ENCODE measurements at places on chromosomes 4 and X. TPM values are rescaled to one million over a fixed set of nuclear protein-coding genes. Genes with fewer than 3 reads are reported as not detected.

IL2 gene
- 101 TPM for total RNA-seq

GRCh38 chrX:39576041-39576872 lies 521.5 kb downstream of the BCOR start:
- H3K27ac ChIP-seq, result no peak overlapping the region
- no peaks in the 10 kb centered on the region for H3K36me3 ChIP-seq
- no peaks in the 10 kb centered on the region for H3K27me3 ChIP-seq

- no peak for DNase-seq
- H3K27ac ChIP-seq, result no peak overlapping the region
- no peak overlapping the region for H3K4me3 ChIP-seq
- no peaks in the 10 kb centered on the region for H3K27me3 ChIP-seq
- no peaks in the 10 kb centered on the region for H3K36me3 ChIP-seq
- H3K4me1 ChIP-seq, result no peaks in the 10 kb centered on the region
Measured at GRCh38 chrX:16983051-16983450, 36.6 kb downstream of the REPS2 start.

PLK4 gene
- 47.4 TPM for total RNA-seq

DNA sequence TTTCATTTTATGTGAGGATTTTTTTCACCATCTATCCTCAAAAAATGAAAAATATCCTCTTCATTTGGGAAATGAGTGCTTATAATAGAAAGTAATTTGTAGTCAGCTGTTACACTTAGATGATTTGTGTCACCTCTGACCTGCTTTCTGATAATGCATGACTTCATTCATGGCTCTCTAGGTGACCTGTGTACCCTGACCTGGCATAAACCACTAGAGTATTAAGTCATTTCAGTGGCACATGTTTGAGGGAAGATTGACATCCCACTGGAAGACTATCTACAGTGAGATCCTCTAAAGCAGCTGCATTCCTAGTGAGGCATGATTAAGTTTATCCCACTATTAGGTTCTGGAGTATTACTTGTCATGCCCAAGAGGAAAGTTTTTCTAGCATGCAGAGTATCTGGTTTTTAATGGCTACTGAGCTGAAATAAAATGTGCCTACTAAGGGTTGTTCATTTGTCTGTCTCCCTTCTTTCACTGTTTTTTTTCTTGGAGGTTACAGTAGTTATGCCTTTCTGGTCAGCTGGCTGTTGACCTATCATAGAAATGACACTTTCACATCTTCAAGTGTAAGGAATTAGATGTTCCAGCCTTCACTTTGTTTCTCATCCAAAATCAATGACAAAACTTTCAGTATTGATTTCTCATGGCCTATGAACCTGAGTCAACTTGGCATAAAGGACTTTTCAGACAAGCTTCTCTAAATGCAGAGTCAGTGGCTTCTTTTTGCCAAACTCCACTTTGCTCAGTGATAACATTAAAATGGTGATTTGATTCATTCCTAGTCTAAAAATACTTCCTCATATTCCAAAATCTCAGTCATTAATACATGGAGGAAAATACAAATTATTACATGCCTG lies 33.1 kb downstream of the TET2 start:
- no peaks in the 10 kb centered on the region for H3K27me3 ChIP-seq
- no peak for DNase-seq
- peaks cover 31% of the 10 kb centered on the region for H3K36me3 ChIP-seq
- H3K4me1 ChIP-seq, result peaks cover 12% of the 10 kb centered on the region
- H3K27ac ChIP-seq, result no peak overlapping the region
- H3K4me3 ChIP-seq, result no peak overlapping the region

DNA sequence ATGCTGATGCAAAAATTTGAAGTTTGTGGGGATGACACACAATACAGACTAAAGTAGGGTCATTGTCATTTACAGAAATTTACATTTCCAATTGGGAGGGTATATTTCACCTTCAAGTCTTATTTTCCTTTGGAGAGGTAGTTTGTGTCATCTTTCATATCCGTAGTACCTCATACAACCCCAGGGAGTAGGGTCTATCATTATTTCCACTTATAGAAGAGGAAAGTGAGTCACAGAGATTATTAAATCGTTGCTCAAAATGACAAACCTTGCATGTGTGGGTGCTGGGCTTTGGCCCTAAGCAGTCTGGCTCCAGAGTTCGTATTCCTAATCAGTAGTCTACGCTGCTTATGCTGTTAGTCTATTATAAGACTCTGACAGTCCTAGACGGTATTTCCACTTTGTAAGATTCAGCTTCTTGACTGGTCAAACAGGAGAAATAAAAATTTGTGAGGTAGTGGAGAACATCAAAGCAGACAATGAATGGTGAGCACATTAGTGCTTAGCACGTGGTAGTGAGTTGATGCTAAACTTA lies 516.5 kb downstream of the PCDH7 start:
- H3K4me1 ChIP-seq, result no peaks in the 10 kb centered on the region
- no peak overlapping the region for H3K27ac ChIP-seq
- H3K36me3 ChIP-seq, result no peaks in the 10 kb centered on the region
- no peak for DNase-seq

- no peak overlapping the region for H3K4me3 ChIP-seq
- no peaks in the 10 kb centered on the region for H3K36me3 ChIP-seq
Measured at GRCh38 chr4:168643111-168643795, 146.4 kb downstream of the PALLD start.

GRCh38 chr4:16508968-16509367 lies 282.7 kb upstream of the TAPT1 start:
- no peak overlapping the region for H3K4me3 ChIP-seq
- H3K27ac ChIP-seq, result no peak overlapping the region
- H3K27me3 ChIP-seq, result no peaks in the 10 kb centered on the region
- H3K4me1 ChIP-seq, result no peaks in the 10 kb centered on the region
- no peak for DNase-seq
- no peaks in the 10 kb centered on the region for H3K36me3 ChIP-seq

DNA sequence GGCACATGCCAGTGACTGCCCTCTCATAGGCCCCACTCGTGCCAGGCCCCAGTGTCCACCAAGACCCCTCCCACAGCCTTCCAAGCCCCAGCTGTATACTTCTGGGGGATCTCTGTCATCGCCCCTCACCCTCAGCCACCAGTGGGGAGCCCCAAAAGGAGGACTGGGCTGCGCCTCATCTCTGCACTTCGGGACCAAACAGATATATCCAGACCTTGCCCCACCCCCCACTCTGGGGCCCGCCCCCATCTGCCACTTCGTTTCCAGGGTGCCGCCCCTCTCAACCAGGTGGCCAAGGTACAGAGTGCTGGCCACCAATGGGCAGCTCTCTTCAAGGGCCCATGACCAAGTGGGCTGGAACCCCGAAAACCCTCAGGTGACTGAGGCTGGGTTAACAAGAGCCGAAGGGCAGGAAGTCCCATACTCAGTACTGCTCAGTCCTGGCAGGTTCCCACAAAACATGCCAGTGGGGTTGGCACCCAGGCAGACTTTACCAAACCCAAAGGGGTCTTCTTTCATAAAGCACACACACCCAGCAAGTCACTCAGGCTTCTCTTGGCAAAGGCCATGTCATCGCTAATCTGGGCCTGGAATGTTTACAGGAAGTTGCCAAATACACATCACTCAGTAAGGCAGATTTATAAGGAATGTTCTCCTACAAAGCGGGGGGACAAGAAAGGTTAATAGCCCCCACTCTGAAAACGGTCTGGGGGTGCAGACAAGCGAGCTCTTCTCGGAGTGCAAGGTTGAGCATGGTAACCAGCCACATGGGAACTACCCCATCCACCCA lies 4.4 kb downstream of the ZFYVE28 start:
- H3K27ac ChIP-seq, result peak overlapping the region; percentile 96
- H3K27me3 ChIP-seq, result peaks cover 15% of the 10 kb centered on the region
- H3K4me3 ChIP-seq, result peak overlapping the region; percentile 74
- DNase-seq, result no peak
- H3K4me1 ChIP-seq, result peaks cover 54% of the 10 kb centered on the region
- peaks cover 5% of the 10 kb centered on the region for H3K36me3 ChIP-seq

GRCh38 chr4:73161527-73162185 lies 92.1 kb upstream of the COX18 start:
- no peak overlapping the region for H3K4me3 ChIP-seq
- H3K27ac ChIP-seq, result no peak overlapping the region
- no peaks in the 10 kb centered on the region for H3K27me3 ChIP-seq

DNA sequence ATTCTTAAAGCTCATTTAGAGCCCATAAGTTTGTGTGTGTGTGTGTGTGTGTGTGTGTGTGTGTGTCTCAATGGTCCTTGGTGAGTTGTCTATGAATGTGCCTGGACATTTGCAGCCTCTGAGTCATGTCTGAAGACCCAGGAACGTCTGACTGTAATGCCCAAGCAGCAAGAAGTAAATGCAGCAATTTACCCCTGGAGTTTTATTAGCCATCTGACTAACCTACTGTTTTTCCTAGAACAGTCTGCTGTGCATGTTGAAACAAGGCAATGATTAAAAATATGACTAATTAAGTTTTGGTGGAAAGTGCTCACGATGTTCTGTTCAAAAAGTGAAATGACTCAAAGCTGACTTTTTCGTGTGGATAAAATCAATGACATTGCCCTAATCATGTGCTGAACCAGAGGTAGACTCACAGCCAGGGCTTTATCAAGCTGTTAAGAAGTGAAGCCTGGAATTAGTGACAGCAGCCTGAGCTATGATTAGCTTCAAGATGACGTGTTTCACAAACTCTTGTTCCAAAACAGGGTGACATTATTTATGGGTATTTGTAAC lies 201.6 kb downstream of the CPE start:
- H3K27ac ChIP-seq, result peak overlapping the region; percentile 50
- no peak for DNase-seq

CT55 gene
- not detected for total RNA-seq

SUPT20HL2 gene
- not detected for total RNA-seq

DNA sequence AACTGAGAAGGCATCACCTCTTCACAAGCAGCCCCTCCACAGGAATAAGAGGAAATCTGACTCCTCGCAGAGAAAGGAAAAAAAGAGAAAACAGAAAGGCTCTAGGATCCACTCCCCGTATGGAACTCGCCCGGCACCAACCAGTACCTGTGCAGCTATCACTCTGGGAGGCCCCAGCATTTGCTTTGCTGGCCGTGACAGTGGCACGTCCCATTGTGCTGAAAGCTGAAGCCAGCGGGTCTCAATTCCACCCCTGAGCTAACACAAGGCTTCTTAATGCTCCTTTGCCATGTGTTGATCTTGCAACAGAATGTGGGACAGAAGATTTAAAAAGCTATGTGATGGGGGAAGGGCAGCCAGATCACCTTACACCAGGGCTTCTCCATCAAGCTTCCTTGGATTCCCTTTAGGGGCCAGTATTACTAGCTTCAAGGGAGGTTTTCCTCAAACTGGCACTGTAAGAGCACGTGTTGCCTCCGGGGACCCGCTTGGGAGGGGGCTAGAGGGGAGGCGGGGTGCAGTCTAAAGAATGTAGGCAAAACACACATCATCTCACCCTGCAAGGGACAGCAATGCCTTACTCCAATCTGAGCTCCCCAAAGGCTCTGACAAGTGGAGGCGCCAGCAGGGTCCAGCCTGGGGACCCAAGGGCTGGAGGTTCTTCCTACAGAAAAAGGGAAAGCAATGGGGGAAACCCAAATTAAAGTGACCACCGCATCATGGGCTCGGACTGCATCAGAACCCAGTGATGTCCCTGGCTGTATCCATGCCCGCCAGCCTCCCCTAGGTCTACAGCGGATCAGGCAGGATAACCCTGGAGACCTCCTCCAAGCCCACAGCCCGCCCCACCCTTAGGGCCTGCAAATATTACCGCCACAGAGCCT lies 1.2 kb downstream of the USP46 start:
- no peak overlapping the region for H3K27ac ChIP-seq
- H3K4me1 ChIP-seq, result peaks cover 15% of the 10 kb centered on the region
- H3K27me3 ChIP-seq, result peaks cover 10% of the 10 kb centered on the region

DNA sequence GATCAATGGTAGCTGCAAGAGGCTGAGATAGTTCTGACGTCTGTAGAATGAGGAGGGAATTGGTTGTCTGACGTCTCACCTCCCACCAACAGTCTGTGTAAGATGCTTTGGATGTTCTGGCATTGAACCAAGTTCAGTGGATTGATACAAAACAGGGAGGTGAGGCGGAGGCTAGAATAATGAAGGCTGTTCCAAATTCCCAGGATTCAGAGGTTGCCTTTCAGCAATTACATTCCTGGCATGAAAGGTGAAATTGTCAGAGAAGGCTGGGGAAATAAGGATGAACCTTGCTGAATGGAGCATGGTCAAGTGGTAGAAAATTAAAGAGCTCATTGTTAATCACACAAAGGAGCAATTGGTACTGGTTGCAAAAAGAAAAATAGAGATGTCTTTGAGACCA lies 241.6 kb downstream of the FBXW7 start:
- no peak overlapping the region for H3K27ac ChIP-seq
- no peak for DNase-seq
- H3K27me3 ChIP-seq, result peaks cover 5% of the 10 kb centered on the region
- no peaks in the 10 kb centered on the region for H3K4me1 ChIP-seq

GAGE2A gene
- not detected for total RNA-seq

- H3K4me1 ChIP-seq, result no peaks in the 10 kb centered on the region
- H3K27me3 ChIP-seq, result peaks cover 2% of the 10 kb centered on the region
- H3K36me3 ChIP-seq, result no peaks in the 10 kb centered on the region
- DNase-seq, result no peak
- H3K27ac ChIP-seq, result no peak overlapping the region
- H3K4me3 ChIP-seq, result no peak overlapping the region
Measured at GRCh38 chrX:110852180-110852579, 56.6 kb upstream of the CHRDL1 start.

GABRE gene
- total RNA-seq, result not detected

GRCh38 chr4:107931775-107932321 lies 499 bp downstream of the CYP2U1 start:
- H3K27ac ChIP-seq, result peak overlapping the region; percentile 9
- peaks cover 36% of the 10 kb centered on the region for H3K27me3 ChIP-seq
- DNase-seq, result no peak
- peaks cover 20% of the 10 kb centered on the region for H3K4me1 ChIP-seq
- H3K4me3 ChIP-seq, result peak overlapping the region; percentile 77
- no peaks in the 10 kb centered on the region for H3K36me3 ChIP-seq

DNA sequence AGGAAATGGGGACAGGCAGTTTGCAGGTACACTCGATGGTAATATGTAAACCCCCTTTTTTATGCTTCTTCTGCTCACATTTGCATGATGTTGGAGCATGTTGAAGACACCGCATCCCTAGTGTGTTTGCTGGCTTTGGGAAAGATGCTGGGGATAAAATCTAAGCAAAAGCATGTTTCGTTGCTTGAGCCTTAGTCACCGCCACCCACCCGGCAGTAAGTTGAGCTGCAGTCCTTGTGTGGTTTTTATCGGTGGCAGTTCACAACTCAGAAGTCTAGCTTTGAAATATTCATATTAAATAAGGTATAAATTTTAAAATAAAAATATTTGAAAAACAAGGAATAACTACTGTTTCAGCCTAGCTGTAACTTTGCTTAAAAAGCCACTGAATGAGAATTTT lies 21.7 kb upstream of the MND1 start:
- no peak overlapping the region for H3K27ac ChIP-seq
- H3K4me3 ChIP-seq, result no peak overlapping the region
- DNase-seq, result no peak
- H3K36me3 ChIP-seq, result no peaks in the 10 kb centered on the region

GRCh38 chr4:3221996-3222395 lies 27.0 kb upstream of the MSANTD1 start:
- no peaks in the 10 kb centered on the region for H3K27me3 ChIP-seq
- H3K27ac ChIP-seq, result no peak overlapping the region
- no peak for DNase-seq
- peaks cover 61% of the 10 kb centered on the region for H3K36me3 ChIP-seq

GRCh38 chrX:104428231-104428630 lies 137.8 kb upstream of the IL1RAPL2 start:
- no peaks in the 10 kb centered on the region for H3K4me1 ChIP-seq
- no peaks in the 10 kb centered on the region for H3K27me3 ChIP-seq
- no peaks in the 10 kb centered on the region for H3K36me3 ChIP-seq
- no peak overlapping the region for H3K4me3 ChIP-seq

- H3K4me1 ChIP-seq, result peaks cover 12% of the 10 kb centered on the region
- H3K36me3 ChIP-seq, result peaks cover 14% of the 10 kb centered on the region
- H3K4me3 ChIP-seq, result no peak overlapping the region
Measured at GRCh38 chrX:124023838-124024238, 62.3 kb downstream of the STAG2 start.

Data from activated T-helper 2 cell treated with anti-CD3 and anti-CD28 coated beads, Interferon-gamma antibody, Interleukin-2, Interleukin-4, amounts not matched to agents 10 μg/mL and 5 μg/mL and 100 μg/mL, durations not matched to agents 14 hours and 24 hours and 36 hours (primary cell).